ENCODE measurements at places on chromosomes 2 and 18. TPM values are rescaled to one million over a fixed set of nuclear protein-coding genes. Genes with fewer than 3 reads are reported as not detected.

ABCG8 gene
- total RNA-seq, result not detected

POLR1A gene
- total RNA-seq, result 31.7 TPM

G6PC2 gene
- total RNA-seq, result not detected

NPAS2 gene
- 11.4 TPM for total RNA-seq

GLI2 gene
- total RNA-seq, result 0.49 TPM

ABCB11 gene
- total RNA-seq, result 0.10 TPM

- H3K4me1 ChIP-seq, result no peaks in the 10 kb centered on the region
- no peaks in the 10 kb centered on the region for H3K36me3 ChIP-seq
- no peak overlapping the region for H3K4me3 ChIP-seq
- H3K27ac ChIP-seq, result no peak overlapping the region
Observed at GRCh38 chr2:81396417-81397019, 1092.0 kb upstream of the LRRTM1 start.

- no peaks in the 10 kb centered on the region for H3K36me3 ChIP-seq
- H3K27me3 ChIP-seq, result no peaks in the 10 kb centered on the region
- no peak overlapping the region for H3K27ac ChIP-seq
- no peak overlapping the region for H3K4me3 ChIP-seq
- no peaks in the 10 kb centered on the region for H3K4me1 ChIP-seq
Observed at GRCh38 chr2:192940767-192941166, 746.0 kb upstream of the TMEFF2 start.

- H3K4me1 ChIP-seq, result peaks cover 37% of the 10 kb centered on the region
- H3K4me3 ChIP-seq, result no peak overlapping the region
- H3K36me3 ChIP-seq, result no peaks in the 10 kb centered on the region
- no peak for DNase-seq
- H3K27ac ChIP-seq, result peak overlapping the region; percentile 88
Observed at GRCh38 chr2:217249121-217250012, 389.5 kb upstream of the TNP1 start.

DNA sequence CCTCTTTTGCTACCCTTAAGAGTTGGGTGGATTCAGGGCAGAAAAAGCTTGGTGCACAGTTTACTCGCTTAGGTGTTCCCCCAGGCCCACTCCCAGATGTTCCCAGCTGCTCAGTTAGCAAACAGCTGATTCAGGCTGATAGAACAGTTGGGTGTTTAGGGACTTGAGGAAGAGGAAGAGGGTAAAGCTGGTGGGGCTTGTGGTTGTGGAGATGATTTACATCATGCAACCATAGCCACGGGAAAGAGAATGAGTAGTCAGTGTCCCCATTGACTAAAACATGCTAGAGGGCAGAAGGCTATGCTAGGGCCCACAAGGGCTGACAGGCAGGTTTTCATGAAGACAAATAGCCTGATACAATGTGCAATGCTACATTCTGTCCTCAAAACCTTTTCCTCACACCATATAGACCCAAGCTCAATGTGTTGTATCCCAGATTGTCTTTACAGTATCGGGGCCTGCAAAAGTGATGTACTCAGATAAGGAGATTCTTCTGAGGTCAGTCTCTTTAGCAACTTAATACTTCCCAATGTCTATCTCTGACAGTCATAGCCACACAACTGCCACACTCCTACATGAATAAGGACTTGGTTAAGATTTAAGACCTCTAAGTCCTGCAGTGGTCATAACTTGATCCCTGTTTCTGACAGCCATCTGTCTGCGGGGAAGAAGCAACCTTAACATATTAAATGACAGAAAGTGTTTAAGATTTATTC is 15.6 kb downstream of the COLEC12 start:
- no peaks in the 10 kb centered on the region for H3K4me1 ChIP-seq
- H3K4me3 ChIP-seq, result no peak overlapping the region
- H3K36me3 ChIP-seq, result no peaks in the 10 kb centered on the region
- no peak for DNase-seq
- no peak overlapping the region for H3K27ac ChIP-seq

DNA sequence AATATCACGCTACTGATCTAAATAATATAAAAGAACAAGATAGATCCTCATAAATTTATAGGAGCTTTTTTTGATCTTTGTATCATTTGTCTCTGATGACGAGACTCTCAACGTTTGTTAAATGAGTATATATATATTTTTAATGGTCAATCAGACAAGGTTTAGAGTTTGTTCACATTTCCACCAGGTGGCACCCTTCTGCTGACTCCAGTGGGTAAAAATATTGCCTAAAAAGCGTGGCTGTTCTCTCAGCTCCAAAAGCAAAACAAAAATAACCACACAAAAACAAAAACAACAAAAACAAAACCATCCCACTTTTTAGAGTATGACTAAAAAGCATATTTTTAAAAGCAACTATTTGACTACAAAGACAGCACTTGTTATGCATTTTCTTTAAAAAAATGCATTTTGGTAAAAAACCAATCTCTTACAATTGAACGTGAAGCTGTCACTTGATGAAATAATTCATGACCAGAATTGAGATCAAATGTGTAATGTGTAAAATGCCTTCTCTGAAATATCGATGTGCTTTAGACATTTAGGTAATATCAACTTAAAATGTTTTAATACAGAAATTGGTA is 723.2 kb downstream of the DPP10 start:
- no peak overlapping the region for H3K27ac ChIP-seq
- H3K27me3 ChIP-seq, result peaks cover 35% of the 10 kb centered on the region
- DNase-seq, result no peak
- no peaks in the 10 kb centered on the region for H3K4me1 ChIP-seq
- no peak overlapping the region for H3K4me3 ChIP-seq

GRCh38 chr2:43019025-43019367 is 207.4 kb downstream of the ZFP36L2 start:
- no peak for DNase-seq
- H3K4me1 ChIP-seq, result peaks cover 6% of the 10 kb centered on the region
- no peaks in the 10 kb centered on the region for H3K36me3 ChIP-seq
- H3K27me3 ChIP-seq, result no peaks in the 10 kb centered on the region
- peak overlapping the region; percentile 51 for H3K27ac ChIP-seq

- peak overlapping the region; percentile 79 for H3K27ac ChIP-seq
- DNase-seq, result no peak
- H3K27me3 ChIP-seq, result no peaks in the 10 kb centered on the region
- no peaks in the 10 kb centered on the region for H3K36me3 ChIP-seq
- no peak overlapping the region for H3K4me3 ChIP-seq
Observed at GRCh38 chr18:2981212-2981728, 31.7 kb downstream of the LPIN2 start.

DNA sequence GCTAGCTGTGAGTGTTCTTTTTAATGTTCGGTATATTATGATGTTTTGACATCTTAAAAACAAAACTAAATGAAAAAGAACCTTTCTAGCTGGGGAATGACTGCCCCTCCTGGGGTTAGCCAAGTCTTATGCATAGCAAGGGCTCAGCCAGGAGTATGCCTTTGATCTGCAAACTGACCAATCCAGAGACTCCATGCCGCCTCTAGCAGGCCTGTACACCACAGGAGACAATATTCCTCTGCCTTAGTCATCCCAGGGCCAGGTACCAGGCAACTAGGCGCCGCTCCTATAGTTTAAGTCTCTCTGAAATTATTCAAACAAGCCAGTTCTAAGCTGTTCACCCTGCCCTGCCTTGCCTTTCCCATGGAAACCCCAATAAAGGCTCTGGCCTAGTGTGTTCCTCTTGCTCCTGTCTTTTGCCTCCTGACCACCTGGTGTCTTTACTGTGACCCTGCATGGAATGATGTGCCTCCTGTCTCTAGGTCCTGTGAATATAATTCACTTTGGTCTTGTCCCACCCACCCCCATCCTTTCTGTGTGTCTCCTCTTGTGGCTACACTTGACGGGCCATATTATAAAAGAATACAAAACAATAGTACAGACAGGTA is 52.0 kb upstream of the CHN1 start:
- DNase-seq, result no peak
- H3K27ac ChIP-seq, result no peak overlapping the region
- no peaks in the 10 kb centered on the region for H3K27me3 ChIP-seq

DNA sequence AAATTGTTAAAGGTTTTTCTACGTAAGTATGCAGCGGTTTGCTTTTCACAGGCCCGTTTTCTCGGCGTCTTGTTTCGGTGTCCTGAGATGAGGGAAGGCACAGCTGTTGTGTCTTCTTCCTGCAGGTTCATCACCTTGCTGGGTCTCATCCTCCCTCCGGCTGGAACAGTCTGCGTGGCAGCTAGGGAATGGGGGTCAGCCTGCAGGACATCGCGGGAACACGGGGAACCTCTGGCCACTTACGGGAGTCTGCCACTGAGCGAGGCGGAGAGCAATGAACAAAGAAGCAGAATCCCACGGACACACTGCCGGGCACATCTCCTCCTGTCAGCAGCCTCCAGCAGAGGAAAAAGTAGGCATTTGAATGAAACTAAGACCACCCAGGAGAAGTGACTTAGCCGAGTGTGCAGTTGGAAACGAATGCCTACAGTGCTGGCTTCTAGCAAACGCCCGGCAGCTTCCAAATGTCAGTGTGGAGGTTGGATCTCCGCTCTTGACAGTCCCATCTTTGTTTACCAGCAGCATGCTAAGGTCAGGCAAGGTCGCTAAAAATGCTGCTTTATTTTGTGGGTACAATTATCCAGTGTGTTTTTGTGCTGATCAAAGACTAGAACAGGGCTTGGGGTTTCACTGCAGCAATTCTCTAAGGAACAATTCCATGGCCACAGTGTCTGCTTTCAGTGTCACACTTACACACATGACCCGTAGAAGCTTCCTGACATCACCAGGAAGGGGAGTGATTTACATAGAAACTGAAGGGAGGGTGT is 109.8 kb upstream of the SEC11C start:
- H3K4me3 ChIP-seq, result no peak overlapping the region
- DNase-seq, result no peak
- H3K27me3 ChIP-seq, result no peaks in the 10 kb centered on the region
- no peaks in the 10 kb centered on the region for H3K36me3 ChIP-seq
- peak overlapping the region; percentile 83 for H3K27ac ChIP-seq
- H3K4me1 ChIP-seq, result peaks cover 37% of the 10 kb centered on the region

- no peaks in the 10 kb centered on the region for H3K4me1 ChIP-seq
- no peaks in the 10 kb centered on the region for H3K36me3 ChIP-seq
- no peak for DNase-seq
- H3K4me3 ChIP-seq, result no peak overlapping the region
Observed at GRCh38 chr2:177852389-177852788, 220.2 kb downstream of the PDE11A start.

DNA sequence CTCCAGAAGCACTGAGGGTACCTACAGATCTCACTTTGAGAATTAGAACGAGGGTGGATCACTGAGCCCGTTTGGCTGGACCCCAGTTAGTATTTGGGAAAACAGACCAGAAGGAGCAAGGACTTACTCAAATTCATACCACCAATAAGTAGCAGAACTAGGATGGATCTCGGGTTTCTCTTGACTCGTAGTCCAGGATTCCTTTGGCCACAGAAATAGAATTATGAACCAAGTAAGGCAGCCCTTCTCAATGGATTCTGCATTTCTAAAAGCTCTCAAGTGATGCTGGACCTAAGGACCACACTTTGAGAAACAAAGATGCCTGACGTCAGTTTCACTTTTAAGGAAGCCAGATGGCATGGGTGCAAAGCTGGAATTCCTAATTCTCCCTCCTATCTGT is 153.0 kb downstream of the KLHL29 start:
- H3K4me1 ChIP-seq, result peaks cover 28% of the 10 kb centered on the region
- no peaks in the 10 kb centered on the region for H3K27me3 ChIP-seq
- H3K27ac ChIP-seq, result no peak overlapping the region
- no peak overlapping the region for H3K4me3 ChIP-seq
- DNase-seq, result no peak

GRCh38 chr2:100819370-100820272 is at the start of gene NPAS2:
NPAS2 (plus strand) TSS chr2:100820139; CDS start chr2:100904755, 84,616 bp downstream.
- H3K27ac ChIP-seq, result peak within 1 kb of the TSS; percentile 89
- peak within 1 kb of the TSS; percentile 82 for H3K4me3 ChIP-seq
- peaks cover 22% of the 10 kb centered on the region for H3K4me1 ChIP-seq

GRCh38 chr2:61218817-61219170 is 56.8 kb downstream of the C2orf74 start:
- H3K27me3 ChIP-seq, result no peaks in the 10 kb centered on the region
- no peaks in the 10 kb centered on the region for H3K36me3 ChIP-seq
- DNase-seq, result no peak
- no peak overlapping the region for H3K27ac ChIP-seq
- no peaks in the 10 kb centered on the region for H3K4me1 ChIP-seq

DNA sequence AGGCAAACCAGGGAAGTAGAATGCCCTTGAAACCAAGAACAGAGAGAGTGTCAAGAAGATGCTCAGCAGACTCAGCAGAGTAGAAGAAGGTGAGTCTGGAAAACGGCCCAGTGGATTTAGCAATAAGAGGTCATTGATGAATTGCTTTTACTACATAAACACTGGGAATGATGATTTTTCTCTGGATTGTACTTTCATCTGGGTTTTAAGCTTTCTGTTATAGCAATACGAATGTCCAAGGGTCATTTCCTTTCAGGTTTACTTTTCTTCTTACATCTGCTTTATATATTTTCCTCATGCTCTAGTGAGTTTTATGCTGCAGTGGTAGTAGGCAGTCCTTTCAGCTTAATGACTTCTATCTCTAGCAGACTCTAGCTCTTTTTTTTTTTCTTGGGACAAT is 16.9 kb downstream of the EML6 start:
- no peaks in the 10 kb centered on the region for H3K4me1 ChIP-seq
- H3K27me3 ChIP-seq, result no peaks in the 10 kb centered on the region
- no peak overlapping the region for H3K4me3 ChIP-seq
- no peak for DNase-seq
- no peak overlapping the region for H3K27ac ChIP-seq
- H3K36me3 ChIP-seq, result no peaks in the 10 kb centered on the region

DNA sequence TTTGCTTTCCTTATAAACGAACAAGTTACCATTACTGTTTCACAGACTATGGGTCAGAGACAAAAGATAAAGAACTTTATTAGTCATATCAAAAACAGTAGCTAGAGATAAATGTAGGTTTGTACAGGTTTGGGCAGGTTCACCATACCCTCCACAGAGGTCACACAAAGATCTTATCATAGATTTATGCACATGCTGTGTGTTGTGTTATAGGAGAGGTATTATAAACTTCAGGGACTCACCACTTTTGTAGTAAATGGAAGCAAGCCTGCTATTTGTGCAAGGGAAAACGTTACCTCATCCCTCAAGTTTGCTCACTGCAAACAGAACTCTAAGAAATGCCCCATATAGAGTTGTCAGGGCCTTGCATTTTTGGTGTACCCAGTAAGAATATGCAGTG is 584.5 kb upstream of the LRRTM1 start:
- H3K4me1 ChIP-seq, result no peaks in the 10 kb centered on the region
- no peak overlapping the region for H3K4me3 ChIP-seq
- H3K27me3 ChIP-seq, result no peaks in the 10 kb centered on the region
- no peaks in the 10 kb centered on the region for H3K36me3 ChIP-seq
- DNase-seq, result no peak
- no peak overlapping the region for H3K27ac ChIP-seq

GRCh38 chr18:61413396-61413795 is 80.2 kb downstream of the CDH20 start:
- H3K27ac ChIP-seq, result no peak overlapping the region
- H3K27me3 ChIP-seq, result no peaks in the 10 kb centered on the region
- DNase-seq, result no peak
- H3K36me3 ChIP-seq, result no peaks in the 10 kb centered on the region

DNA sequence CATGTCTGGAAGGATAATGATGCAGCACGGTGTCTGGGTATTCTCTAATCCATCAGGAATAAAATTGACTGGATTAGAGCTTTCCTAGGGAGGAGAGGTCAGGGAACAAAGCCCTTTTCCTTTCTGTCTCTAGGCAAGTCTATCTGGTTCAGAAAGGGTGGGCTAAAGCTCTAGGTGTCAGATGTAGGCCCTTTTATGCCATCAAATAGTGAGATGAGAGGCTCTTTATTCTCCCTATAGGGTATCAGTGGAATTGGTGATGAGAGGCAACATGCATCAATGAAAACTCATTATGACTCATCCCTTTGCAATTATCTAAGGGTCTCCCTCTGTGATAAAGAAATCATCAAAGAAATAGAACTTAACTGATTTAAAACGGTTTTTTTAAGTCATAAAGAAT is 328.0 kb upstream of the CRIM1 start:
- no peak overlapping the region for H3K27ac ChIP-seq
- H3K4me3 ChIP-seq, result no peak overlapping the region
- no peaks in the 10 kb centered on the region for H3K27me3 ChIP-seq
- DNase-seq, result no peak
- no peaks in the 10 kb centered on the region for H3K36me3 ChIP-seq
